Activated naive CD4-positive, alpha-beta T cell treated with anti-CD3 and anti-CD28 coated beads, Interleukin-2, amount 50 U/mL, for 16 hours (primary cell): ENCODE measurements at places on chromosomes 16 and 17.

DNA sequence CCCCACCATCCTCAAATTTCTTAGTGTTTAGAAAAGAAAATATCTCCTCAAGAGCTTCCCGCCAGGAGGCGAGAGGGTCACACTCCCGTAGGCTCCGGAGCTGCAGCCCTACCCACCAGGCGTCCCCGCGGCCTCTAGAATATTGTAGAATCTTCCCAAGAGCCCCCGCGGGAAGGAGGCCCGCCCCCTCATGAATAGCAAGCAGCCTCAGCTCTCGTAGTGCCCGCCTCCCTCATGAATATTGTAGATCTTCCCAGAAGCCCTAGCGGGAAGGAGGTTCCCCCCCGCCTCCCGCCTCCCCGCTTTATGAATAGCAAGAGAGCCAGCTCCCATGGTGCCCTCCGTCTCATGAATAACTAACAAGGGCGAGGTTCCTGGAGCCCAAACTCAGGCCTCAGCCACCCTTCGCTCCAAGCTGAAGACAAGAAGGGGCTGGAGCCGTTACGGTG is at the start of gene FBXO47:
FBXO47 (minus strand) TSS at position 114 of the 449 bp plus-strand sequence. CDS start 4,378 bp downstream, outside the sequence.
- DNase-seq, result peak; percentile 85

GRCh38 chr17:81347437-81347836 is 47.8 kb upstream of the BAHCC1 start:
- DNase-seq, result no peak

- no peak for DNase-seq
Measured at GRCh38 chr17:27494192-27495091, 38.2 kb downstream of the KSR1 start.

GRCh38 chr17:78824240-78824639 is 16.4 kb downstream of the USP36 start:
- no peak for DNase-seq

DNA sequence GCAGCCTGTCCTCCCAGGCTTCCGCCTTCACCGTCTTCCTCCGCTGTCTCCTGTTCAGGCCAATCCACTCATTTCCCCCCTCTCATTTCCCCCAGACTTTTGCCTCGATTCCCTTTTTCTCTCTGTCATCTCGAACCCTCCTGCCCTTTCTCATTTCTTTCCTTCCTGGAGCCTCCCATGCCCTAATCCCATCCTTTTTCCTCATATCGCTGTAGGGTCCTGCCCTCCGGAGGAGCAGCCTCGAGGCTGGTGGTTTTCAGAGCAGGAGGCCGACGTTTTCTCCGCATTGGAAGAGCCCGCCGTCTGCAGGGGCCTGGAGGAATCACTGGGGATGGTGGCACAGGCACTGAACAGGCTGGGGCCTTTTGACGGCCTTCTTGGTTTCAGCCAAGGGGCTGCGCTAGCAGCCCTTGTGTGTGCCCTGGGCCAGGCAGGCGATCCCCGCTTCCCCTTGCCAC is 597 bp downstream of the OVCA2 start:
- no peak for DNase-seq

DNA sequence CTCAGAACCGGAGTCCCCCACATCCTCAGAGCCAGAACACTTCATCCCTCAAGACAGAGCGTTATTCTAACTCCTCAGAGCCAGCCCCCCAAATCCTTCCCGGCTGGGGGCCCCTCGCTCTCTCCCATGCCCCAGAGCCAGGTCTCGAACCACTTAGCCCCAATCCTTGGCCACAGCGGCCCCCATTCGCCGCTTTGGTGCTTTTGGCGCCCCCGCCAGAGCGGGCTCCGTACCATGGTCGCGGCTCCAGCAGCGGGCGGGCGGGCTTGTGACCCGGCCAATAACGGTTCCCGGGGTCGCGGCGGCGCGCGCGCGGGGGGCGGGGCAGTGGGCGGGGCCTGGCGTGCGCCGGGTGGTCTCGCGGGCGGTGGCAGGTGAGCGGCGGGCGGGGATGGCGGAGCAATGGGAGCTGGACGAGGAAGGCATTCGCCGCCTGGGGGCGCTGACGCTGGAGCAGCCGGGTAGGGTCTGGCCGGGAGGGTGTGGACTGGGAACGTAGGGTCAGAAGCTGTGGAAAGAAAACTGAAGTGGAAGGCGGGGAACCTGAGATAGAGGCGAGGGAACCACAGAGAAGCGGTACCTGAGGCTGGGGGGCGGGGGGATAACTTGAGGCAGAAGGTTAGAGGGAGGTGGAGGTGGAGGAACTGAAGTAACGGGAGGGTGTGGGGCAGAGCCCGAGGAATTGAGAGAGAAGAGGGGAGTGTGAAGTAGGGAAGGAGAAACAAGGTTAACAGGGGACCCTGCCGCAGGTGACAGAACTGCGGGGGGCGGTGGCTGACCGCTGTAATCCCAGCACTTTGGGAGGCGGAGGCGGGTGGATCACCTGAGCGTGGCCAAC is at the start of the genes KCTD19 and LRRC36:
KCTD19 (minus strand) TSS at position 270 of the 838 bp plus-strand sequence; CDS start at position 236, 34 bp downstream.
LRRC36 (plus strand) TSS at position 344 of the 838 bp plus-strand sequence; CDS start at position 392, 48 bp downstream.
- DNase-seq, result peak; percentile 56

DNA sequence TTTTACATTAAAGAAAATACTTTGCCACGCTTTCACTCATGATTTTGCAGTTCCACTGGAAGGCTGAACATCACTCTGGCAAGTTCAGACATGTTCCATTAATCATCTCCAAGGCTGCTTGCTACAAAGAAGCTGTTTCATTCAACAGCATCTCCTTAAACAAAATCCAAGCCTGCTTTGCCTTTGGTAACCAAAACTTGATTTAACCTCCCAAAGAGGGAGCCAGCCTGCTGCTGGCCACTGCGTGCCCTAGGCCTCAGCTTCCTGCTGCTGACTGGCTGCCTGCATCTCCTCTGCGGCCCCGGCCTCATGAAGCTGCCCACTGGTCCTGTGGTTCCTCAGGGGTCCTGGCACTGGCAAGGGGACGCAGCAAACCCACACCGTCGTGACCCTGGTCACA is 31.8 kb downstream of the ANKRD11 start:
- no peak for DNase-seq

GRCh38 chr17:41511116-41511515 is 5.7 kb upstream of the KRT13 start:
- no peak for DNase-seq

DNA sequence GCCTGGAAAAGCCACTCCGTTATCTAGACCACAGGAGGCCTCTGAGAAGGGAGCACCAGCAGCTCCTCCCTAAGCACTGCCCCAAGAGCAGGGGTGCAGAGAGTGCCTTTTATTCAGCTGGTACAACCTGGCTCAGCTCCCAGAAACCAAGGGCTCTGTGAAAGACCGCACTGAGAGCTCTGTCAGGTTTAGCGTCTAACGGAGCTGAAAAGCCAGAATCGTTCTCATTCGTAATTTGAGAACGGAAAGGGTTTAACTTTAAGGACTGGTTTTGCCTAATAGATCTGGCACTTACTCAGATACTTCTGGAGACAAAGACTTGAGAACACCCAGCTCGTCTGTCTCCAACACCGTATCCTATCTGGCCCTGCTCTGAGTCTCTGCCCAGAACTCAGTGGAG is 13.5 kb downstream of the MPG start:
- DNase-seq, result no peak

- DNase-seq, result no peak
Measured at GRCh38 chr17:35949401-35949800, 5.9 kb upstream of the LYZL6 start.

- DNase-seq, result no peak
Measured at GRCh38 chr17:18968345-18968744, 16.4 kb downstream of the SLC5A10 start.

- DNase-seq, result peak; percentile 3
Measured at GRCh38 chr16:887846-888245, 82.9 kb downstream of the LMF1 start.

DNA sequence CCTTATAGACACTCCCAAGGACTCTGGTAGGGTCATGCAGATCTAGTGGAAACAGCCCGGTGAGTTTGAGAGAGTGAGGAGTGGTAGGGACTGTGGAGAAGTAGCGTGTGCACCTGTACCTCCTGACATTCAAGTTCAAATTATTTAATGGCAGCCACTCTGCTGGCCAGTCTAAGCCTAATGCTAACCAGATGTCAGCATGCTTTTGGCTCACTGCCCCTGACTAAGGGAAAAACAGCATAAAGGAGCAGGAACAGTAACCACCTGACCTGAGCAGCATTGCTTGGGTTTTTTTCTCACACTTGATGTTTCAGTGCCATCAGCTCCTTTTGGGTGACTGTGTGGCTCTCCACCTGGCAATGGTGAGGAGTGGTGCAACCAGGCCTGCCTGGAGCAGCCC is 23.8 kb upstream of the SLC12A3 start:
- no peak for DNase-seq

DNA sequence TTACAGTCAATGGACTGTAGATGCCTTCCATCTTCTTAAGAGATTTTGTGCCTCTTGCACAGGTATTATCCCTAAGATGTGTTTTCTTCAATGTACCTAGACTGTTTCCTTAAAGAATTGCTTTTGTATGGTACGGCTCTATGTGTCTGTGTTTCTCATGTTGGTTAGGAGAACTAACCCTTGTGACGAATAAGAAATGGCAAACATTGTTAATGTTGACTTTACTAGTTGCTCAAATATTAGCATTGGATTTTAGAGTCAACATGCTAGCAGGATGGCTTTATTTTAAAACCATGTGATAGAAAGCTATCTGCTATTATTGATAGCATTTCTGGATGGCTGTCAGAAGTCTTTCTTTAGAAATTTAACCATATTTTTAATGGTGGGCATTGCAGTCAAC is 34.5 kb downstream of the WWOX start:
- no peak for DNase-seq

DNA sequence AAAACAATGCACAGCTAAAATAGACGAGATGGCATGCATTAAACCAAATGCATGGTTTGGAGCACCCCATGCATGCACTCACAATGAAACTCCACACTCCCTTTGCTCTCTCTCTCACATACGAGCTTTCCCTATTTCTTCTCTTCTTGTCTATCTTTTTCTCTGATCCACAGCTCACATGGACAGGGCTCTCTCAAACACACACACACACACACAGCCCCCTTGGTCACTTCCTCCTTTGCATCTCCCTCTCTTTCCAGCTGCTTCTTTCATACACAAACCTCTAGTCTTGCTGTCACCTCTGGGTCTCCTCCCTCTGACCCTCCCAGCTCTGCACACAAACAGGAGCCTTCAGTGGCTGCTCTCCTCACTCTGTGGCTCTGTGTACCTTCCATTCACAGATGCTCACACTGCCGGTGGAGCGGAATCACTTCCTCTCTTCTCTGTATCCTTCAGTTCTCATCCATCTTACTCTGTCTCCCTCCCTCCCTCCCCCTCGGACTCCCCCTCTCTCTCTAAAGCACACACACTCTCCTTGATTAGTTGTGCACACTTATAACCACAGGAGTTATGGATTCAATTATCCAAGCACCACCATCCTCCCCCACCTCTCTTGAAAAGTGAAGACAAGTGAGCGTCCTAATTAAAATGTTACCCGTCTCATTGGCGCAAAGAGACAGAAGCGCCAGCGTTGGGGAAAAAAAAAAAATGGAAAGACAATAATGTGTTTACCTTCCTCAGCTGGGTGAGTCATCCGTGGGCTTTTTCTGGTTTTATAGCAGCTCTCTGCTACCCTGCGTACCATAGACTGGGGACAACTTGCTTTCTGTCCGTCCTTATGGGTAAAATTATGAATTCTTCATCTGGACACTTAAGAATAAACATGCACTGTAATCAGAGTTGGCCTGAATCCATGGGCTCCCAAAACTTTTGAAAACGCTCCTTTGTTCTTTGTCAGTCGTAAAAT is 90.8 kb downstream of the SHISA6 start:
- no peak for DNase-seq

- no peak for DNase-seq
Measured at GRCh38 chr16:83882163-83882885, 16.6 kb upstream of the MLYCD start.

DNA sequence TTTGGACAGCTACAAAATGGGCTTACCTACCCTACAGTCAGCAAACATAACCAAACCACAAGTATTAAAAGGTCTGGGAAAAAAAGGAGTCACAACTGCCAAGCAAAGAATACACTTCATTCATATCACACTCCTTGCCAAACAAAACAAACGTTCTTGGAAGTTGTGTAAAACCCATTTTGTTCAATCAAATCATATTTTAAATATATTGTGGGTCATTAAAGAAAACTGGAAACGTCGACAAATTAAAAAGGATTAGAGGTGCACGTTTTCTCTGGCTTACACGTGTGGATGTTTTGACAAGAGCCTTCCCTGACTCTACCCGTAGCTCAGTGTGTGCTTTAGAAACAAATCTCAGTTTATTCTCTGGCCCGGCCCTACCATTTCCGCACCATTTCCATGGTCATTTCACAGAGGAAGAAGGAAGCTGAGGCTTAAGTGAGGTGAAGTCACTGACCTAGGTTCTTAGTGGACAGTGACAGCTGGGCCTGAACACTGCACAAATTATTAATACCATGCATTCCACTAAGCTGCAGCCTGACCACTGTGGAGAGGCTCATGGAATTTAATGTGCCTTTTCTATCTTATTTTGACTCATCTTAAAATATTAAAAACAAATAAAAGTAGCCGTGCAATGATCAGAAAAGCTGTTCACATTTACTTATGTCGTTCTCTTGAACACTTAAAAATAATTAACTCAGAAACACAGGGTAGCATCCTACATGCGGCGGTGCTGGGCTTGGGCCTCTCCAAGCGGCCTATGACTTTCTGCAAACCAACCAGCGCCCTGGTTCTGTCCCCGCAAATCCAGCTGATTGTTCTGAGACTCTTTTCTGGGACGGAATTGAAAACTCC is 968 bp downstream of the CEP112 start:
- DNase-seq, result no peak

GRCh38 chr16:68235108-68235886 is 630 bp downstream of the ESRP2 start:
- no peak for DNase-seq

DNA sequence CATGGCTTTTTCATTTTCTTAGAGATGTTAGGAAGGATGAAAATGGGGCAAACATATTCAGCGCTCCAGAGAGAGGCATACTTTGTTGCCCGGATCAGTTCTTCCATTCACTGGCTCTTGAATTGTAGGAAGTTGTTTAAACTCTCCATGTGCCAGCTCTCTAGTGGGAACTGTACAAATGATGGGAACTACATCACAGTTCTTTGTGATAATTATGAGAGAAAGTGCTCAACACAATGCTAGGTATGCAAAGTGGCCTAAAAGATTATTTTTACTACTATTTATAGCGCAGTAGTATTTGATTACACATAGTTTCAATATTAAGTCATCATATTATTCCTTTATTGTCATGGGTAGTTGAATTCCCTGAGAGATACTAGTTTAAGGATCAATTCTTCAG is 268.5 kb downstream of the RBFOX1 start:
- DNase-seq, result no peak

DNA sequence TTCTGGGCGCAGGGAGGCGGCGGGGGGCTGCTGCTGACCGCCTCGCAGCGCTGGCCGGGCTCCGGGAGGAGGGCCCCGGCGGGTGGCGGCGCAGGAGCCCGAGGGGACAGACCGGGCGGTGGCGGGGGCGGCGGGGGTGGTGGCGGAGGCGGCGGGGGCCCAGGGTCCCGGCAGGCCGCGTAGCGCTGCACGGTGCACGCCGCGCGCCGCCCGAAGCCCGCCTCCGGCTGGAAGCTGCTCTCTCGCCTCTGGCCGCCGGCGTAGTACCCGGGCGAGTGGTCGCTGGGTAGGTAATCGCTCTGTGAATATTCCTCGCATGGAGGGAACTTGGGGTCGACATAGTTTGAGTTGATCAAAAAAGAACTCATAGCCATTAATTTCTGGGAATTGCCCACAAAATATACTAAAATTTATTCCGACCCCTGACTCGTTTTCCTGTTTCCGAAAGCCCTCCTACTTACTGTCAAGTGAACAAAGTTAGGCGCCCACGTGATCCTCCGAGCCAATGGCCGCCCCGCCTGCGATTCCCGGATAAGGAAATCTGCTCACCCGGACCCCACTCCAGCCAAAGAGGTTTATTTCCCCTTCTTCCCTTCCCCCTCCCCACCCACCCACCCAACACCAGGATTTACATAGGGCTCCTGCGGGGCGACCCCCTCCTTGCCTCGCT is at the start of gene HOXB4:
HOXB4 (minus strand) TSS at position 405 of the 670 bp plus-strand sequence; CDS start at position 374, 31 bp downstream.
- DNase-seq, result peak; percentile 65

- DNase-seq, result no peak
Measured at GRCh38 chr16:88408561-88409142, 25.9 kb downstream of the ZNF469 start.
